Progenitor cell of endocrine pancreas (in vitro differentiated cells): ENCODE measurements at places on chromosomes 11 and 22. TPM values are rescaled to one million over a fixed set of nuclear protein-coding genes. Genes with fewer than 3 reads are reported as not detected.

The SGSM1 gene
- total RNA-seq = 3.6 and 3.9 TPM in 2 replicates

The TOP3B gene
- total RNA-seq = 81.1 and 83.3 TPM in 2 replicates

The GAB4 gene
- total RNA-seq = not detected in 2 replicates

The CCND1 gene
- 409 and 437 TPM in 2 replicates for total RNA-seq

The OR56A1 gene
- total RNA-seq = 0.09 TPM in 1 of 2 replicates, not detected in the other

The SCYL1 gene
- total RNA-seq = 61.4 and 66.3 TPM in 2 replicates

The NXPE4 gene
- not detected in 2 replicates for total RNA-seq

The FAM180B gene
- 0.26 and 0.29 TPM in 2 replicates for total RNA-seq

The APOBEC3B gene
- total RNA-seq = 10.1 and 12.6 TPM in 2 replicates

The NLRP6 gene
- total RNA-seq = not detected in 2 replicates

The PLAAT3 gene
- total RNA-seq = 41.9 and 46.3 TPM in 2 replicates

The SLC22A8 gene
- 2.4 and 4.1 TPM in 2 replicates for total RNA-seq

The HSD17B12 gene
- total RNA-seq = 84.9 and 91.8 TPM in 2 replicates

The CDKN1C gene
- total RNA-seq = 247 and 268 TPM in 2 replicates

The DMC1 gene
- total RNA-seq = 2.2 and 3.0 TPM in 2 replicates

The BIRC3 gene
- 0.29 and 0.36 TPM in 2 replicates for total RNA-seq

The KLHL35 gene
- 0.55 and 1.2 TPM in 2 replicates for total RNA-seq

The MYBPC3 gene
- total RNA-seq = 0.10 and 0.22 TPM in 2 replicates

The TRIM51 gene
- not detected in 2 replicates for total RNA-seq

The FAM118A gene
- total RNA-seq = 122 and 131 TPM in 2 replicates

The OSBP2 gene
- 8.3 and 9.5 TPM in 2 replicates for total RNA-seq

The PRR33 gene
- not detected in 2 replicates for total RNA-seq

The CHRM1 gene
- total RNA-seq = 0.62 and 0.67 TPM in 2 replicates

The UBQLN3 gene
- total RNA-seq = not detected in 2 replicates

The DKK3 gene
- 66.3 and 75.2 TPM in 2 replicates for total RNA-seq

The CBX6 gene
- total RNA-seq = 38.8 and 39.6 TPM in 2 replicates

The FAM168A gene
- 45.2 and 50.8 TPM in 2 replicates for total RNA-seq

The FGF4 gene
- total RNA-seq = not detected in 2 replicates

The HBG1 gene
- not detected in 2 replicates for total RNA-seq

The ANKRD42 gene
- 12.1 and 12.7 TPM in 2 replicates for total RNA-seq

The LARGE2 gene
- total RNA-seq = 39.4 and 47.3 TPM in 2 replicates

The DEFB131B gene
- total RNA-seq = not detected in 2 replicates

The SLC7A4 gene
- total RNA-seq = 1.1 and 1.3 TPM in 2 replicates

The ROBO4 gene
- total RNA-seq = not detected in 2 replicates

The CLMP gene
- 2.3 and 4.0 TPM in 2 replicates for total RNA-seq

The GUCD1 gene
- 62.0 and 67.5 TPM in 2 replicates for total RNA-seq

The PDGFB gene
- total RNA-seq = 6.7 and 7.1 TPM in 2 replicates
